ENCODE measurements at places on chromosomes 1 and 21. TPM values are rescaled to one million over a fixed set of nuclear protein-coding genes. Genes with fewer than 3 reads are reported as not detected.

The RIMKLA gene
- 2.6 TPM for total RNA-seq

DNA sequence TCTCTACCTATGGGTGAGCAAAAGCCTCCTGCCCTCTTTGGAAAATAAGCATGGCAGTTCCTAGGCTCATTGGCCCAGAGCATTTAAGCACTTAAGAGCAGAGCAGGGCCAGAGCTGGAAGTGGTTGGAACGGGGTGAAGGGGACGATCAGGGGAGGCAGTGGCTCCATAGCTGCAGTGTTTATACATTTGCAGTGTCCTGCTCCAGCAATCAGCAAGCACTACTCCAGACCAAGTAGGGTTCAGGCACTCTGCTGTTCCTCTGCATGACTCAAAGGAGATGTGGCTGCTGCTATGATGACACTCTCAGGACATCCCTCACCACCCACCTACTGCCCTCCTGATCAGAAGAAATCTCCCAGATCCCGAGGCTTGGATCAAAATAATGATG, 55.0 kb downstream of the TRABD2B start:
- no peaks in the 10 kb centered on the region for H3K27me3 ChIP-seq
- H3K4me1 ChIP-seq, result peaks cover 6% of the 10 kb centered on the region
- DNase-seq, result no peak
- H3K4me3 ChIP-seq, result no peak overlapping the region

The LCE3E gene
- not detected for total RNA-seq

GRCh38 chr1:109904105-109904817, 6.4 kb upstream of the CSF1 start:
- H3K36me3 ChIP-seq, result no peaks in the 10 kb centered on the region
- no peaks in the 10 kb centered on the region for H3K27me3 ChIP-seq
- no peak overlapping the region for H3K4me3 ChIP-seq
- H3K4me1 ChIP-seq, result peaks cover 4% of the 10 kb centered on the region
- peak; percentile 42 for DNase-seq
- H3K27ac ChIP-seq, result no peak overlapping the region

The RPL11 gene
- total RNA-seq, result 532 TPM

- H3K4me1 ChIP-seq, result no peaks in the 10 kb centered on the region
- no peak overlapping the region for H3K27ac ChIP-seq
- H3K4me3 ChIP-seq, result no peak overlapping the region
- H3K36me3 ChIP-seq, result no peaks in the 10 kb centered on the region
These were observed 168.9 kb upstream of the HMCN1 start for GRCh38 chr1:185565302-185565701.

The UBE2G2 gene
- 82.8 TPM for total RNA-seq

The BEND5 gene
- total RNA-seq, result 7.1 TPM

The S100A8 gene
- 3.0 TPM for total RNA-seq

DNA sequence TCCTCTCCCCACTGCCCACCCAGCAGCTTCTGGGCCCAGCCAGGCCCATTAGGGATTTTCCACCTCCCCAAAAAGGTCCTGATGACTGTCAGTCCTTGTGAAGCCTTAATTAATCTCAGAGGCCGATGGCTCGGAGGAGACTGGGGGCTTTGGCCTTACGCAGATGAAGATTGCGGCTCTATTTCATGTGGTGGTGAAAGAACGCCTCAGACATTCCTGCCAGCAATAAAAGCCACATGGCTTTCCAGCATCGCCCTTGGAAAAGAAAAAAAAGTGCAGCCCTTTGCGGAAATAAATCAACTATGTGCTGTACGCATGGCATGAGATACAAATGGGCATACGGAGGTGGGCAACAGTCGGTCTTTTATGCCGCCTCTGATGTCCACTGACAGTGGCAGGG, 6.6 kb upstream of the RUNX3 start:
- no peaks in the 10 kb centered on the region for H3K27me3 ChIP-seq
- DNase-seq, result no peak
- peaks cover 1% of the 10 kb centered on the region for H3K4me1 ChIP-seq
- no peaks in the 10 kb centered on the region for H3K36me3 ChIP-seq

DNA sequence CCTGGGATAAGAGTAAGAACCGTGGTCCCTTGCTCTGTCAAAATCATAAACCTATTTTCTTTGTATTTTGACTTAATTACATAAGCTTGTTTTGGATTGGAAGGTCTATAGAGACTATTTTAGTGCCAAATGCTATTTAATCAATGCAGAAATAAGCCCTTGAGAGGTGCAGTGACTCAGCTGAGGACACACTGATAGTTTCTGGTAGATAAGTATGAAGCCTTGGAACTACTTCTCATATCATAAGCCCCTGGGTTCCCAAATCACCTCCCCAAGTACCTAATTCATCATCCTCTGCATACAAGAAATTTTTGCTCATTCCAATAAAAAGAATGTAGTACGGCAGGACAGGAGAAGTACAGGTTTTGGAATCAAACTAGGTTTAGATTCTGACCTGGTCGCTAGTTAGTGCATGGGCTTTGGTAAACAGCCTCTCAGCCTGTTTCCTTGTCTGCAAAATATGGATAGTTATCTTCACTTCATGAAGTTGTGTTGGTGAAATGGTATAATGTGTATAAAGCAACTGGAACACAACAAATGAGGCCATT, 3.3 kb upstream of the CD55 start:
- no peak overlapping the region for H3K27ac ChIP-seq
- H3K36me3 ChIP-seq, result no peaks in the 10 kb centered on the region
- no peaks in the 10 kb centered on the region for H3K27me3 ChIP-seq
- peaks cover 4% of the 10 kb centered on the region for H3K4me1 ChIP-seq
- DNase-seq, result no peak
- H3K4me3 ChIP-seq, result no peak overlapping the region

DNA sequence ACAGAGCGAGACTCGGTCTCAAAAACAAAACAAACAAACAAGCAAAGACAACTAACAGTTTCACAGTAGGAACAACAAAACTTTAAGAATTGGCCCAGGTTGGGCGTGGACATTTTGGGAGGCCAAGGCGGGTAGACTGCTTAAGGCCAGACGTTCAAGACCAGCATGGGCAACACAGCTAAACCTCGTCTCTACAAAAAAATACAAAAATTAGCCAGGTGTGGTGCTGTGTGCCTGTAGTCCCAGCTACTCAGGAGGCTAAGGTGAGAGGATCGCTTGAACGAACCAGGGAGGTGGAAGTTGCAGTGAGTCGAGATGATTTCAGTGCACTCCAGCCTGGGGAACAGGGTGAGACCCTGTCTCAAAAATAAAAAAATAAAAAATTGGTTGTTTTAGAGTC, 13.5 kb downstream of the GTF2B start:
- no peak for DNase-seq
- no peak overlapping the region for H3K4me3 ChIP-seq
- no peaks in the 10 kb centered on the region for H3K36me3 ChIP-seq
- H3K27me3 ChIP-seq, result no peaks in the 10 kb centered on the region
- H3K4me1 ChIP-seq, result peaks cover 7% of the 10 kb centered on the region
- H3K27ac ChIP-seq, result no peak overlapping the region

GRCh38 chr1:235239851-235240250, 78.8 kb upstream of the RBM34 start:
- H3K4me3 ChIP-seq, result no peak overlapping the region
- DNase-seq, result no peak
- H3K27ac ChIP-seq, result no peak overlapping the region
- no peaks in the 10 kb centered on the region for H3K27me3 ChIP-seq
- no peaks in the 10 kb centered on the region for H3K36me3 ChIP-seq
- H3K4me1 ChIP-seq, result no peaks in the 10 kb centered on the region

DNA sequence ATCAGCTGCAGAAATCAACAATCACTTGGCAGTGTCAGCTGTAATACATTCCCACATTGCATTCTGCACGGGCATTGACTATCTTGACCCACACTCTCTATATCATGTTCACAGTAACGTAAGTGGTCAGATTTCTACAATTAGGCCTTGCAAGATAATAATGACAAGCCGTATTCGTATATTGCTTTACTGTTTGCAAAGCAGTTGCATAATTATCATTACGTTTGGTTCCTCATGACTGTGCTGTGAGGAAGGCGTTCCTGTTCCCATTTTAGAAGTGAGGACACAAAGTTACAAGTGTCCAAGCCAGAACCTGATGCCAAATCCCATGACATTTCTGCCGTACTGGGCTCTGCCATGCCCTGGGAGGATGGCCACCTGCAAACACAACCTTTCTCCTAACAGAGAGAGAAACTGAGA, 53.5 kb upstream of the TARBP1 start:
- peak overlapping the region; percentile 98 for H3K27ac ChIP-seq
- H3K27me3 ChIP-seq, result no peaks in the 10 kb centered on the region
- H3K4me3 ChIP-seq, result no peak overlapping the region
- H3K36me3 ChIP-seq, result no peaks in the 10 kb centered on the region
- DNase-seq, result peak; percentile 85

DNA sequence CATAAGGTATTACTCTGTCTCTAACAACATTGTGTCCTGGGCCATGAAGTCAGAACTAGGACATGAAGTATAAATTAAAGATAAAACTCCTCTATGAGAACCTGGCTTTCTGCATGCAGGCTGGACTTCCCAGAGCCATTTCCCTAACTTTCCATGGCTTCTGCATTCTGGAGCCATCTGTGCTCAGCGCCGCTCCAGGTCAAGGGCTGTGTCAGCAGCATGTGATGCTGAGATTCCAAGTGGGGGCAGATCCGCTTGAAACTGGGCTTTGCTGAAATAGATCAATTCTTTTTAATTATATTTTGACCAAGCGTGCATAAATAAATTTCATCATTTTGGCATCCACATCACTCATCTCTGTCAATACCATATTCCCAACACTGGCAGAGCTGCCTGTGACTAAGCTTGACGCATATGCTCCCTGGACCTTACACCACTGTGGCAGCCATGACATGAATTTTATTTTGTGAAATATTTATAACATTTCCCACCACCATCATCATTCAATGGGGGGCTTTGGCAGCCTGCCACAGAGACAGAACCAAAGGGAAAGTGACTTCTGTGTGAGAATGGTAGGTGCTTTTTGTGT, 110.4 kb upstream of the KCNK1 start:
- no peaks in the 10 kb centered on the region for H3K36me3 ChIP-seq
- H3K27ac ChIP-seq, result no peak overlapping the region
- DNase-seq, result no peak
- H3K27me3 ChIP-seq, result no peaks in the 10 kb centered on the region

The AGPAT3 gene
- total RNA-seq, result 64.5 TPM

The C8B gene
- 0.39 TPM for total RNA-seq

All from testis (tissue), 5 donors.